ENCODE measurements at places on chromosomes 7 and 10.

- DNase-seq = no peak
Observed at GRCh38 chr10:131882590-131883451, 18.0 kb upstream of the PPP2R2D start.

GRCh38 chr7:147911201-147911601 is 679.4 kb upstream of the C7orf33 start:
- DNase-seq = no peak

GRCh38 chr7:80921130-80921529 is 2.3 kb upstream of the SEMA3C start:
- no peak for DNase-seq

DNA sequence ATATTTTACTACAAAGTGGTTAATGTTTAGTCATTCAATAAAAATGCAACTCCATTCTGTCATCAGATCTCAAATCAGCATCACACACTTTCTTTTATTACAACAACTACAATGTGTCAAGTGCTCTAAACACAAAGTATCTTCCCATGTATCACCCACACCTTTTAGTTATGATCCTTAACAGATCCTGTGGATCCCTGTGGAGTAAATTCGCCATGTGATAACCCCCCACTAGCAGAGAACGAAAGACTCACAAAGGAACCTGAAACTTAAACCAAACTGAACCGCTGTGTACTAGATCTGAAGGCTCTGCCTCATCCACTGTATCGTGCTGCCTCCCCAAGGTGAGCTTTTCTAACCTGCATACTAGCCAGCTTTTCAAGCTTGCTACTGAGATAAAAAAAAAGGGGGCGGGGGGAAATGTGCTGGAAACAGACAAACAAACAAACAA is 1.7 kb downstream of the DPY19L1 start:
- no peak for DNase-seq

GRCh38 chr7:96786261-96786997 is 76.8 kb upstream of the SEM1 start:
- no peak for DNase-seq

DNA sequence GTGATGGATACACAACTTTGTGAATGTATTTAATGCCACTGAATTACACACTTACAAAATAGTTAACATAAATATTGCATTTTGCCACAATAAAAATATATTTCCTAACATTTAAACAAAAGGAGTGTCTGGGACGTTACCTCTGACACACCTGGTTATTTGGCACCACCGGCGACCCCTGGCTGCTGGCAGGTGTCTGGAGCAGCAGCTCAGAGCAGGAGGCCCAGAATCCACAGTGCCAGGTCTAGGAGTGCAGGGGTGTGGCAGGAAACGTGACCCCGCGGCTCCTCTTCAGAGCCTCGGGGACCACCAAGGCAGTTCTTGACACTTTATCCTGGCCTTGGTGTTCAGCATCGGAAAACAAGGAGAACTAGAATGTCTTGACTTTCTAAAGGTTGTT is 46.3 kb downstream of the MGMT start:
- no peak for DNase-seq

DNA sequence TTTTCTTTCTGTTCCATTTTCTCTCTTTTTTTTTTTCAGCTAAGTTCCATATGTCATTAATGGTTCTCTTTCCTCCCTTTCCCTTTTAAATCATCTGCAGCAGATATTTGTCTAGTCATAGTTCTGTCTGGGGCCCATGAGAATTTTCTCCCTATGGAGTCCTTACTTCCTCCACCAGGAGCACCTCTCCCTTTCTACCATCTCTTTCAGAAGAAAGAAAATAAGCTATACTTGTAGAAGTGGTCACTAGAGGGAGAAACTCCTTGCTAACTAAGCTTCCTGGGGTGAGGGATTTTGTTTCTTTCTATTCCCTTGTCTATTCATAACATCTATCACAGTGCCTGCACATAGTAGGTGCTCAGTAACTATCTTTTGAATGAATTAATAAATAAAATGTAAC is 230.2 kb upstream of the HPS1 start:
- DNase-seq = no peak

GRCh38 chr10:323651-324293 is 188.5 kb downstream of the ZMYND11 start:
- no peak for DNase-seq

- DNase-seq = no peak
Observed at GRCh38 chr7:155698633-155699032, 54.2 kb downstream of the RBM33 start.

DNA sequence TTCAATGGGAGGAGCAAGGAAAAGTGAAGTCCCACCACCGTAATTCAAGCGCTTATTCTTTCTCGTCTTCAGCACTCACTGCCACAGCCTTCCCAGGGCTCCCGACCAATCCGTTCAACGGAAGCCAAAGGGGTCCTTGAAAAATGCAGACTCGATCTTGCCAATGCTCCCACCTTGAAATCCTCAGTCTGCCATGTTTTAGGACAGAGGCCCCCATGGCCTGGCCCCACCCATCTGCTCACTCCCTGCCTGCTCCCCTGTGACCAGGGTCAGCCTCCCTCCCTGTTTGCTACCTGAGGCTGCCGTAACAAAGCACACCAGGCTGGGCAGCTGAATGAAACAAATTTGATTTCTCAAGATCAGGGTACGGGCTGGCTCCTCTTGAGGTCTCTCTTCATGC is 3.0 kb upstream of the DNAAF5 start:
- DNase-seq = no peak

- no peak for DNase-seq
Observed at GRCh38 chr7:150949971-150950491, 28.1 kb downstream of the KCNH2 start.

DNA sequence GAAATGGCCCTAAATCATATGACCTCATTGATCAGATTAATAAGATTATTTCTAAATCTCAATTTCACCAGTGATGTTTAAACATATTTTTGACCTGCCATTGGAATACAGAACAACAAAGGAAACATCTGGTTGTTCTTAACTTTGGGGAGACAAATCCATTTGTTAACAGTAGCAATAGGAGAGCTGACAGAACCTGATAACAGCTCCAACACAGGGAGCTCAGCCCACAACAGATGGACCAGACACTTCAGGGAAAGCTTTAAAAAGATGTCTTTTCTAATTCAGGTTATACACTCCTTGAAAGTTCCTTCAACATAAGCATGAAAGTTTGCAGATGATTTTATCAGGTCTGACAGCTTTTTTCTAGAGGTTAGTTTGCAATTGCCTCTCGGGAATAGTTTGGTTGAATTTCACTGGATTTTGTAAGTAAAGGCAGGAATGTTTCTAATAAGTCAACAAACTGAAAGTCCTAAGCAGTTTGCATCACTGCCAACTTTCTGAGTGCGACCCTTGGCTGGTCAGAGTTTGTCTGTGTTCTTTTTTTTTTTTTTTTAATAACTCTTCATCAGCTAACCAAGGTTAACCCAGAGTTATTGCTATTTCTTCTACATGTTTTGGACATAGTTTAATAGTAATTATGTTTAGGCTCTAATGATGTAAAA is 6.5 kb upstream of the MET start:
- DNase-seq = no peak
